Stimulated activated CD8-positive, alpha-beta memory T cell treated with anti-CD3 and anti-CD28 coated beads, Interleukin-4, amount 100 ng/mL, for 4 hours (primary cell): ENCODE measurements at places on chromosomes 1 and 21.

- DNase-seq, result no peak
Measured at GRCh38 chr1:53206735-53207379, 10.2 kb downstream of the CPT2 start.

DNA sequence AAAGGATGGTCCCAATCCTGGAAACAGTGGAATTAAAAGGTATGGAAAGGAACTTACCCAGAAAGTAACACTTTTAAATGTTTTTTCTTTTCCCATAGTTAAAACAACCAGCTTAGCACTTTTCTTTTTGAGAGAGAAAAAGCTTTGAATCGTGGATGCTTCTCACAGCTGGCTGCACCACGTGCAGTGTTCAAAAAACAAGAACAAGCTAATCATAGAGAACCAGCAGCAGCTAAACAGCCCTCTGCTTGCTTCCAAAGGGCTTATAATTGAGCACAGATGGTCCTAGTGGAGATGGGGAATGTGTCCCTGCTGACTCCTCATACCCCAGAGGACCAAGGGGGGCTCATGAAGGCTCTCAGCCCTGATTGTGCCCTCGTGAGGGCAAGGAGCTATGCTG is 26.4 kb downstream of the UTP25 start:
- DNase-seq, result no peak

GRCh38 chr1:247529771-247530355 is 6.4 kb downstream of the OR2C3 start:
- no peak for DNase-seq

GRCh38 chr1:25553749-25554429 is 10.5 kb downstream of the LDLRAP1 start:
- no peak for DNase-seq

- no peak for DNase-seq
Measured at GRCh38 chr21:34630536-34631143, 15.7 kb upstream of the RCAN1 start.

GRCh38 chr1:165907256-165907857 is 79.9 kb downstream of the UCK2 start:
- DNase-seq, result no peak
